ENCODE measurements at places on chromosomes 1 and 21. TPM values are rescaled to one million over a fixed set of nuclear protein-coding genes. Genes with fewer than 3 reads are reported as not detected.

The CLK2 gene
- total RNA-seq, result 43.9 TPM

The DSCAM gene
- not detected for total RNA-seq

DNA sequence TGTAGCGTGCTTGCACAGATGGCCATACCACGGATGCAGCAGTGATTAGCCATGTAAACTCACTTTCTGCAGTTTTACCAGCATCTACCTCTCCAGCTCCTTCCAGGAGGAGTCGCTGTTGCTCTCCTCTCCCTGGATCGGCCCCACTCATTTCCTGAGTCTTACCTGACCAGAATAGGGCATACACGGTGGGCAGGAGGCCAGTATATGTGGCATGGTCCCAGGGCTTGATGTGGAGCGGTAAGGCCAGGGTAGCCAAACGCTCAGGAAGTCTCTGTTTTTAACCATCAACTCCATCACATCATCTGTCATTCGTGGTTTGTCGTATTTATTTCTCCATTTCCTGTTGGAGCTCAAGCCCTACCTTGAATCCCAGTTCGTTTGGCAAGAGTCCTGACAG is 163.4 kb upstream of the USP24 start:
- DNase-seq, result no peak

DNA sequence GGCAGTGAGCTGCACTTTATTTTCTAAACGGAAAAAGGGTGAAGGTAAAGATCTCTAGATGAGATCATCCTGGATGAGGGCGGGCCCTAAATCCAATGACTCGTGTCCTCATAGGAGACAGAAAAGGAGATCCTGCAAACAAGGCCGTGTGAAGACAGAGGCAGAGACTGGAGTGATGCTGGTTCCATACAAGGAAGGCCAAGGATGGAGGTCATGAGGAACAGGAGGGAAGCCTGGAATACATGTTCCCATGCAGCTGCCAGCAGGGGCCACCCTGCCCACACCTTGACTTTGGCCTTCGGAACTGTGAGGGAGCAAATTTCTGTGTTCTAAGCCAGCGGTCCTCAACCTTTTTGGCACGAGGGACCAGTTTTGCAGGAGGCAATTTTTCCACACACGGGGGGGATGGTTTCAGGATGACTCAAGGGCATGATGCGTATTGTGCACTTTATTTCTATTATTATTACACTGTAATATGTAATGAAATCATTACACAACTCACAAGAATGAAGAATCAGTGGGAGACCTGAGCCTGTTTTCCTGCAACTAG is 94.3 kb downstream of the PSMG1 start:
- no peak for DNase-seq

DNA sequence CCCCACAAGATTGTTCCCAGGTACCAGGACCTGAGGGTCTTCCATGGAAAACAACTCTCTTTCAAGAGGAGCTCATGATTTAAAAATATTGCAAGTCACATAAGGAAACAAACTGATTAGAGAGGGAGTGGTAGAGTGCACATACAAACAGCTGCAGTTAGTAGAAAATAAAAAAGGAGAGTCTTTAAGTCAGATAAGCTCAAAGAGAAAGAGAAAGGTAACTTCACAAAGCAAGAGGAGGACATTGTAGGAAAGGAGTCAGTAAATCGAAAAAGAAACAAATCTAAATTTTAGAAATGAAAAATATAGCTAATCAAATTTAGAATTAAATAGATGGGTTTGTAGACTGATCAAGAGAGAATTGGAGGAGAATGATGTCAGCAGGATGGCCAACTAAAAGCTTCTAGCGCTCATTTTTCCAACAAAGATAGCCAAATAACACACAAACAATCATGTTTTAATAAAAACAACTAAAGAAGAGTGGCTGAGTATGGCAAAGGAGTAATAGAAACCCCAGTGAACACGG is 86.1 kb upstream of the CD53 start:
- no peak for DNase-seq

DNA sequence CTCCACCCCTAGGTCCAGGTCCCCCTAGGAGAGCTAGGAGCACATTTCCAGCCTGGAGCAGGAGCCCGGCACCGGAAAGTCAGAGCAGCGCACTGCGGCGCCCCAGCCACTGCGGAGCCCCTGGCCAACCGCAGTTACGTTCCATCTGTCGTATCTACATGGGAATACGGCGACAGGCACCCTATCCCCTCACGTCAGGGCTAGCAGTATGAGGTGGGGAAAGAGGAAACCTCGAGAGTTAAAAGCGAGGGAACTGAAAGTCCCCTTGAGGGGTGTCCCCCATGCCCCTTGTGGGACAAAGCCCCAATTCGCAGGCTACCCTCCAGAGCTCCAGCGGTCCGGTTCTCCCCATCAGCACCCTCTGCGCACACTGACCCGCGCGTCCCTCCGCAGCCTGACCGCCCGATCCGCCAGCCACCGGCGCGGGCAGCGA is 995 bp downstream of the COLGALT2 start:
- DNase-seq, result no peak

The TMEM269 gene
- total RNA-seq, result 1.0 TPM

DNA sequence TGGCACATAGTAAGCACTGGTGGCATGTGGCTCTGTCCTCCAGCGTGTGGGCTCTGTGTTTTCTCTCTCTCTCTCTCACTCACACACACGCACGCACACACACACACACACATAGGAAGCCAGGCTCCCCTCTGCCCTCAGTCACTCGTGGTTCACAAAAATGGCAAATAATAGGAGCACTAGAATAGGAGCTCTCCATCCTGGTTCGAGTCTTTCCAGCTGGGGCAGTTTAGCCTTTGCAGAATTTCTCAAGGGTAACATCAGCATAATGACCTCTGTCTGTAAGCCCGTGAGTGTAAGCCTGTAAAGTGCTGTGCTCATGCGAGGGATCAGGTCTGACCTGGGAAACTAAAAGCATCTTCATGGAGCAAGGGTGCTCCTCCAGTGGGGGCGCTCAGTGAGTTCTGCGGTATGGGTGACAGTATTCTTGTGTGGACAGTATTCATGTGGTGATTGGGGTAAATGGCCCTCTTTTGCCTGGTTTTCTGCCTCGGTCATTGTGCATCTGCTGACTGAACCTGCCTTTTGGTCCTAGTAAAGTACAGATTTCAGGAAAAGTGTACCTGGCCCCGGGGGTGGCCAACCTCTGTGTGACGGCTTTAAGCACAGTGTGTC is 842 bp upstream of the ZC3H12A start:
- DNase-seq, result no peak

- DNase-seq, result no peak
Measured at GRCh38 chr1:3863231-3863935, 6.1 kb downstream of the DFFB start.

The PGLYRP3 gene
- not detected for total RNA-seq

The BATF3 gene
- 0.50 TPM for total RNA-seq

The NUCKS1 gene
- 319 TPM for total RNA-seq

GRCh38 chr1:204923201-204923600 is 52.5 kb downstream of the NFASC start:
- no peak for DNase-seq

The RUNX3 gene
- total RNA-seq, result not detected

The EXTL1 gene
- 0.13 TPM for total RNA-seq

DNA sequence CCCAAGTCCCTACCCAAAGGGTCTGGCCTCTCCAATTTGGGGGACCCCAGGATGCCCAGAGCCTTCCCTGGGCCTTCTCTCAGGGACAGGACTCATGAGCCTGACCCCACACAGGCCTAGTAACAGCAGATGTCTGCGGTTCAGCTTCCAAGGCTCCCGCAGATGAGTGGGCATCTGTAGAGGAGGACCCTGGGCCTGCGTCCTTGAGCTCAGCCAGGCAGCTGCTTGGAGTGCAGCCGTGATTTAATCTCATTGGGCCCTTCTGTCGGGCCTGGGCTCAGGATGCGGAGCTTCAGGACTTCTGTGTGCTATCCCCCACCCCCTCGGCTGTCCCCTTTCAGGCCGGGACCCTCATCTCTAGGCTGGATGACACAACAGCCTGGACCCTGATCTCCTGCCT is 35.4 kb downstream of the IGSF21 start:
- no peak for DNase-seq

DNA sequence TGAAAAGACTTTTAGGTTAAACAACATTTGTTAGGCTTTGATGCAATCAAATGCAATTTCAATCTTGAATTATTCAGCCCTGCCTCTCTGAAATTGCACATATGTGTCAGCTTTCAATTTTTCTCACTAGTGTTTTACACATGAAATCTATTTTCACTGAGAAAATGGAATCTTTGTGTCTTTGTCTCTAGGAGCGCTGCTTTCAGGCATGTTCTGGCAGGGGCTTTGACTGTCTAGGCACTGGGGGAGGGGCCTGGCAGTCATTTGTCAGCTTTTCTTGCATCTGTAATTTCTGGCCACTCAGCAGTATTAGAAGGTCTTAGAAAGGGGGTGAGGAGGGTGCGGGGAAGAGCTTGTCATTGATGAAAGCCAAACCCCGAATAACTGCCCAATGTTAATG is 264.4 kb downstream of the PTPRC start:
- DNase-seq, result no peak

DNA sequence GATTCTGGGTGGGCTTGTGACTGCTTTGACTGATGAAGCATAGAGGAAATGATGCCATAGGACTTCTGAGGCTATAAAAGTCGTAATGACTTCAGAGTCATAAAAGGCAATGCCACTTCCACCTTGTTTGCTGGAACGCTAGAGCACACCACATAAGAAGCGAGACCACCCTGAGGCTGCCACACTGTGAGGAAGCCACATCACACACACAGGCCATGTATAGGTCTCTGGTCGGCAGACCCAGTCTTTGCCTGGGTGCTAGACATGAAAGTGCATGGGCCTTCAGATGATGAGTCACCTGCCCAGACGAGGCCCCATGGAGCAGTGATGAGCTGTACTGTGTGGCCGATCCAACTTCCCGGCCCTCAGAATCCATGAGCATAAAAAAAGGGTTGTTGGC is 14.2 kb upstream of the KANK4 start:
- DNase-seq, result no peak

The LYPD8 gene
- total RNA-seq, result 1.4 TPM

- DNase-seq, result no peak
Measured at GRCh38 chr21:31386006-31386405, 41.9 kb upstream of the TIAM1 start.

DNA sequence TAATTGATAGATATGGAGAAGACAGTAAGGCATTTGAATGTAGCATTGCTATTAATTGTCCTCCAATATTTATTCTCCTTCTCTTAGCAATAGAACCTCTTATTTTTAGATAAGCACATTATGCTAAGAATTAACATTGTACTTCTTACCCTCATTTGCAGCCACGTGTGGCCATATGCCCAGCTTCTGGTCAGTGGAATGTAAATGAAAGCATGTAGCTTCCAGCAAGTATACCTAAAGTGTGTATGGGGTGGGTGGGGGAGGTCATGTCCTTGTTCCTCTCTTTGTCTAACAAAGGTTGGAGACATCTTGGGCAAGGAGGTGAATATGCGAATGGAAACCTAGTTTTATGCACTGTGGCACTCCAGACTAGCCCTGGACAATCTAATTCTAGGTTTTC is 133.6 kb upstream of the HMCN1 start:
- no peak for DNase-seq

DNA sequence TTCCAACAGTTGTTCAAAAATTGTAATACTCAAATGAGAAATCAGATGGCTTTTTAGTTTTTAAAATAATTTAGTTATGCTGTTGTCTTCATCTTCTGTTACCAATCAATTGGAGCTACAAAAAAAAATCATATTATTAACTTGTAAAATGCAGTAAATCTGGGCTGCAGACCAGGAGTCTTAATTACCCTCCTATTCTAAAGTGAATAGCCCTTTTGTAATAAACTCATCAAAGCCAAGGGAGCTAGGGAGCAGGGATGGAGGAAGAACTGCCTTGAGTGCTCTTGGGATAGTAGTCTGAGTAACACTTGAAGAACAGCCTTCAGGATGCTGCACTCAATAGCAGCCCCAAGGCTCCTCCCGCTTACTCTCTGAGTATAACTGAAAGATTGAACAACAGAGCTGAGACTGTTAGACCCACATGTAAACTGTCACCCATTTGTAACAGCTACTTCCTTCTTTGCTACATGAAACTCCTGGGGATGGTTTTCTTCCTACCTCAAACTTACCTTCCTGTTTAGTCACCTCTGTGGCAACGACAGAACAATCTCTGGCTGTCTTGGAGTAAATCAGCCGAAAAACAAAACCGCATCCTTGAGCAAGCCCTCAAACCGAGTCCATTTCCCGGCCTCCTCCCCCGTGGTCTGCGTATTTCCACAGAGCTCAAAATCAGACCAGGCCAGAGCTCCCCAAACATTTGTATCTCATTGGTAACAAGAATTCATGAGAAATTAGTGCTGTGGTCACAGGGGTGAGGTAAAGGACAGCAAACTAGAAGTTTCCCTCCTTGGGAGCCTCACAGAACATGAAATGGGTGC is 55.9 kb downstream of the CD58 start:
- peak; percentile 69 for DNase-seq

- DNase-seq, result no peak
Measured at GRCh38 chr1:235009074-235009473, 119.6 kb downstream of the TOMM20 start.

The LCE1A gene
- not detected for total RNA-seq

GRCh38 chr1:45010855-45011811 is at the start of gene HECTD3:
Gene HECTD3 (minus strand): TSS chr1:45011324. CDS start chr1:45011257, 67 bp downstream.
- DNase-seq, result peak; percentile 75

- no peak for DNase-seq
Measured at GRCh38 chr1:110466646-110467280, 15.8 kb downstream of the PROK1 start.

The SWT1 gene
- 2.9 TPM for total RNA-seq

- no peak for DNase-seq
Measured at GRCh38 chr1:36411674-36412648, 14.3 kb upstream of the LSM10 start.

The ZNF593OS gene
- not detected for total RNA-seq

GRCh38 chr1:69947837-69948236 is 257.5 kb downstream of the LRRC40 start:
- DNase-seq, result peak; percentile 5

DNA sequence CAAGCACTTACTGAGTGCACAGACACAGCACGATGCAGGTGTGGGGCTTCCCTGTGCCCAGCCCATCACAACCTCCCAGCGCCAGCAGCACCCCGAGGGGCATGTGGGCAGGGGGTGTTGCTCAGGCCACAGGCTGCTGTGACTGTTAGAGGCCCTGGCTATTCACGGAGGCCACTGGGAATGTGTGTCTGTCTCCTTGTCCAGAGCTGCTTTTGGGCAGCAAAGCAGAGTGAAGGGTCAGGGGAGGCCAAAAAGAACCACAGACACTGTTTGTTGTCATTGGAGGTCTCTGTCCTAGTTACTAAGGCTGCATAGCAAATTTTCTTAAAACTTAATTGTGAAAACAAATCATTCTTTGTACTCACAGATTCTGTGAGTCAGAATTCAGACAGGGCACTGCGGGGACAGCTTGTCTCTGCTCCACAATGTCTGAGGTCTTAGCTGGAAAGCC is 49.6 kb downstream of the TNFRSF8 start:
- DNase-seq, result no peak

The NFYC gene
- total RNA-seq, result 79.4 TPM

GRCh38 chr1:147579934-147580537 is 38.7 kb downstream of the BCL9 start:
- no peak for DNase-seq

GRCh38 chr1:233988963-233989696 is 84.7 kb downstream of the SLC35F3 start:
- no peak for DNase-seq

The MX2 gene
- 3.4 TPM for total RNA-seq

GRCh38 chr1:156914440-156914856 is 6.0 kb upstream of the LRRC71 start:
- no peak for DNase-seq

- no peak for DNase-seq
Measured at GRCh38 chr1:30815556-30815955, 58.0 kb upstream of the LAPTM5 start.

- no peak for DNase-seq
Measured at GRCh38 chr1:192945390-192946130, 113.6 kb downstream of the UCHL5 start.

GRCh38 chr1:203130358-203130985 is 2.9 kb downstream of the ADORA1 start:
- no peak for DNase-seq

All from PC-9 (cell line).